BE2C (cell line): ENCODE measurements at places on chromosomes 7 and 10.

GRCh38 chr7:127683776-127684681 is 32.0 kb downstream of the SND1 start:
- DNase-seq, result no peak

- no peak for DNase-seq
Observed at GRCh38 chr7:130377178-130377577, 3.1 kb upstream of the CPA1 start.

DNA sequence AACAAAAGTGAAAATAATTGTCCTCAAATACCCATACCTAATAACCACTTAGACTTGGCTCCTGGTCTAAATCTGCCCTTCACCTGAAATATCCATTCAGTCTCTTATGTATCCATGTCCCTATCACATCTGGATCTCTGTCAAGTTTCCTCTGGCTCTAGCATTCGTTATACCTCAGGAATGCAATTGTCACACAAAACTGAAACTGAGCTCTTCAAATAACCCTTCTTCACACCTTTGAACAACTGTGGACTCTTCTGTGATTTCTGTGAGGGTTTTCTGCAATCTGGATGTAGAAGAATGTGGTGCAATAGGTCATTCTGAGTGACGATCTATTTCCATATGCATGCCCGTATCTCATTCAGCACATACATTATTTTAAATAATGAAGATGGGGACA is 53.5 kb upstream of the FGL2 start:
- DNase-seq, result no peak

GRCh38 chr7:137642031-137642430 is 204.7 kb downstream of the DGKI start:
- no peak for DNase-seq

- no peak for DNase-seq
Observed at GRCh38 chr7:155741805-155742204, 70.5 kb downstream of the SHH start.
